ENCODE measurements at places on chromosomes 13 and 19. TPM values are rescaled to one million over a fixed set of nuclear protein-coding genes. Genes with fewer than 3 reads are reported as not detected.

AMER2 gene
- total RNA-seq, result not detected

TTC9B gene
- total RNA-seq, result 0.29 TPM

F10 gene
- total RNA-seq, result not detected

LRRC63 gene
- total RNA-seq, result not detected

CGB8 gene
- 1.9 TPM for total RNA-seq

RCBTB2 gene
- 0.94 TPM for total RNA-seq

RNF225 gene
- total RNA-seq, result not detected

KIR3DL1 gene
- total RNA-seq, result not detected

PSG1 gene
- 0.30 TPM for total RNA-seq

ZNF841 gene
- total RNA-seq, result 2.2 TPM

FOXA3 gene
- 0.86 TPM for total RNA-seq

LILRA1 gene
- not detected for total RNA-seq

TEX26 gene
- total RNA-seq, result not detected

S1PR4 gene
- not detected for total RNA-seq

C1QTNF9B gene
- total RNA-seq, result not detected

CDX2 gene
- total RNA-seq, result 1.2 TPM

GPR4 gene
- 0.22 TPM for total RNA-seq

SOX1 gene
- total RNA-seq, result not detected
